ENCODE measurements at places on chromosomes 3 and 15.

- DNase-seq: no peak
Measured at GRCh38 chr3:167843886-167844285, 108.4 kb downstream of the SERPINI1 start.

- no peak for DNase-seq
Measured at GRCh38 chr3:16349986-16350596, 85.1 kb downstream of the OXNAD1 start.

DNA sequence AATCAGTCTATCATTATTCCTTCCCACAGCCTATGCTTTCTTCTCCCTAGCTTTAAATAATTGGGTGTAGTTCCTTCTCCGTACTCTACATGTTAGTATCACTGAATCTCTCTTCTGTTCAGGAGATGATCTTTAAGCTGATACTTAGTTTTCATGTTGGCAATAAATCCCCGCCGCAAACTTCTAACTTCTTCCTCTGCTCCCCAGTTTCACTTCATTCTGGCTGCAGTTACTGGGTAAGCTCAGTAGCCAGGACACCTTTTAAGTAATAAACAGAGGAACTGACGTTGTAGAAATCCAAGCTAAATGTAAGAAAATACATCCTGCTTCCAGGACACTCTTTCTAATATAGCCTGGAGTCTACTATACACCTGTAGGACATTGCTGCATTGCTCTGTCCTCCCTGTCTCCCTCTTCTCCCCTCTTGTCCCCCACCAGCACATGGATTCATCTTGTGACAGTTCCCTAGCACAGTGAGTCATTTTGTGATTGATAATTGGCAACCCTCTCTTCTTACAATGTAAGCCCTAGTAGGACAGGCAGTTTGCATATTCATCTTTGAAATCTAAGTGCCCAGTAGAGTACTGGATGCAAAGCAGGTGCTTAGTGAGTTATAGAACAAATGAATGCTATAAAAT, 598.2 kb downstream of the UNC13C start:
- no peak for DNase-seq

DNA sequence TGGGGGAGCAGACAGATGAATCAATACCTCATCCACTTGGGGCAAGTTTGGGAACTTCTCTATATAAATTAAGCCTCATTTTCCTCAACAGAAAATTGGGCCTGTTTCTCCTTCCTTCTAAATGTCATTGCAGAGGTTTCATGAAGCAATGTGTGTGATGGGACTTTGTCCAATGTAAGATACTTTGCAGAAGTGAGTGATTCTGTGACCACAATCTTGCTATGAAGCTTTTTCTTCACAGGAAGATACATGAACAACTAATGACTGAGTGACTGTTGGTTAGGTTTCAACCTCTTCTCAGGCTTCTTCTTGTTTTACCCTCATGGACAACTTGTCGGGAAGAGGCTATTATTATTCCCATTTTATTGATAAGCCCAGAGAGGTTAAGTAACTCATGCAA, 11.0 kb downstream of the TMEM45A start:
- DNase-seq: no peak

DNA sequence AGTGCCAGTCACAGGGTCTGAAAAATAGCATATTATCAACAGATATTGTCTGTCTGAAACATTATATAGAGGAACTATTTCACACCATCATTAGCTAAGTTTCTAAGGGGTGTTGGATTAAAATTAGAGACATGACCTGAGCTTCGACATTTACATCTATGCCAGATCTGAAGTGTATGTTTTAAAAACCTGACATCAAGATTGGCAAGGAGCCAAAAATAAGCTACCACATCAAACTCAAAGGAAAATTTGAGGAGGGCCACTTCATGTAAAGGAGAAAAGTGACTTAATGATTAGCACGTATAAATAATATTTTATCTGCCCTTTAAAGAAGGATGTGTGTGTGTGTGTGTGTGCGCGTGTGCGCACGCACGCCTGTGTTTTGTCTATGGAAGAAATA, 752.0 kb upstream of the GRM7 start:
- DNase-seq: no peak

- no peak for DNase-seq
Measured at GRCh38 chr3:8303466-8303865, 198.2 kb upstream of the LMCD1 start.

DNA sequence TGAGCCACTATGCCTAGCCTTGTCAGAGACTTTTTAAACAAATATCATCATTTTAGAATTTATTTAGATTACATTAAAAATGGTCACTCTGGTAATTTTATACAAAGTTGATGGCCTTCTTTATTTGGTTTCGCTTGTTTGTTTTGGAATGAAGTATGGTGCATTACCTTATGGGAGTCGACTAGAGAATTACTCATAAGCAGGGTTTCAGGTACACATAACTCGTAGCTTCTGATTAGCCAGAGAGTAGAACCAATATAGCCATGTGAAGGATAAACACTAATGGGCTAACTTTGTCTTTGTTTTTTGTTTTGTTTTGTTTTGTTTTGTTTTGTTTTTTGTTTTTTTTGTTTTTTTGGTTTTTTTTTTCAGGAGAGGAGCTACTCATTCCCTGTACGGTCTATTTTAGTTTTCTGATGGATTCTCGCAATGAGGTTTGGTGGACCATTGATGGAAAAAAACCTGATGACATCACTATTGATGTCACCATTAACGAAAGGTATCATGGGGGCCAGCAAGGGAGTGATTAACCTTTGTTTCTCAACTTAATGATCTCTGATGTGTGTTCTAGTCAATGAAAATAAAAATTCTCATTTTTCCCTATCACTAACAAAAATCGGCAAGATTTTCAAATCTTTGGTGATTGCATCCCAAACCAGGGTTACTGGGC, 113.2 kb downstream of the IL1RAP start:
- DNase-seq: no peak

- DNase-seq: no peak
Measured at GRCh38 chr3:63095-63765, 133.3 kb upstream of the CHL1 start.

GRCh38 chr3:115148142-115148790, 1.2 kb upstream of the ZBTB20 start:
- DNase-seq: no peak

- no peak for DNase-seq
Measured at GRCh38 chr15:29665444-29666003, 156.7 kb downstream of the TJP1 start.

- DNase-seq: no peak
Measured at GRCh38 chr15:99092554-99093172, 12.2 kb upstream of the SYNM start.

GRCh38 chr15:75067123-75067830, 43.9 kb downstream of the PPCDC start:
- no peak for DNase-seq

DNA sequence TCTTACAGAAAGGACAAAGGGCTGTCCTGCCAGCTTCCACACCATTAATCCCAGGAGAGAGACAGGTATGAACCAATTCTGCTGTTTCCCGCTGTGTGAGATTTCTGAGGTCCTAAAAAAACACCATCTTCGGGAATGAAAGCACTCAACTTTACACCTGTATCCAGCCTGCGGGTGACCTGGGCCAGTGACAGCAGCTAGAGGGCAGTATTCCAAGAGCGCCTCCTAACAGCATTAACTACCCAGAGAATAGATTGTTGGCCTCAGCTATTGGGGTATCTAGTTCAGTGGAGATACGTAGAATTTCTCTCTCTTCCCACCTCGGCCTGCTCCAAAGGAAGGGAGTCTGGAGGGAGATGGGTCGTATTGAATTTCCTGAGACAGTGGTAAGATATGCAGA, 55.1 kb downstream of the WDR76 start:
- no peak for DNase-seq

DNA sequence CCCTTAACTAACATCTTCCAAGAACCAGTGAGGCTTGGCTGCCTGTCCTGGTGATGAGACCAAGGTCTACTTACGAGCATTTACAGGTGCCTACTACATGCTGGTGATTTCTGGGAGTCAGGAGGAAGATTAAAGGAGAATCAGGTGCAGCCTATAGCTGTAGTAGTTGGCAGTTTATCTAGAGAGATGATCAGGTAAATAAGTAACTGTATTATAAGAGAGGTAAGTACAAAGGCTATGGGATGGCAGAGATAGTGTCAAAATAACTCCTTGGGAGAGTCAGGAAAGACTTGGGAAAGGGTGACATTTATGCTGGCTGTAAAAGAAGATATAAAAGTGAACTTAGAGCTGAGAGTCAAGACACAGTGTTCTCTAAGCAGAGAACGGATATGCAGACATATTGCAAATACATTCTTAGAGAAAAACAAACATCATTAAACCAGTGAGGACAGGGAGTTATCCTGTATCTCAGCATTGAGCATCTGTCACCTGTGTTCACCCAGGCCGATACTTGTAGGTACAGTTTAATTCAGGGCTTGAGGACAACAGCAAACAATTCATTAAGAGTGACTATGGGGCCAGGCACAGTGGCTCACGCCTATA, 49.7 kb upstream of the ACP3 start:
- no peak for DNase-seq

DNA sequence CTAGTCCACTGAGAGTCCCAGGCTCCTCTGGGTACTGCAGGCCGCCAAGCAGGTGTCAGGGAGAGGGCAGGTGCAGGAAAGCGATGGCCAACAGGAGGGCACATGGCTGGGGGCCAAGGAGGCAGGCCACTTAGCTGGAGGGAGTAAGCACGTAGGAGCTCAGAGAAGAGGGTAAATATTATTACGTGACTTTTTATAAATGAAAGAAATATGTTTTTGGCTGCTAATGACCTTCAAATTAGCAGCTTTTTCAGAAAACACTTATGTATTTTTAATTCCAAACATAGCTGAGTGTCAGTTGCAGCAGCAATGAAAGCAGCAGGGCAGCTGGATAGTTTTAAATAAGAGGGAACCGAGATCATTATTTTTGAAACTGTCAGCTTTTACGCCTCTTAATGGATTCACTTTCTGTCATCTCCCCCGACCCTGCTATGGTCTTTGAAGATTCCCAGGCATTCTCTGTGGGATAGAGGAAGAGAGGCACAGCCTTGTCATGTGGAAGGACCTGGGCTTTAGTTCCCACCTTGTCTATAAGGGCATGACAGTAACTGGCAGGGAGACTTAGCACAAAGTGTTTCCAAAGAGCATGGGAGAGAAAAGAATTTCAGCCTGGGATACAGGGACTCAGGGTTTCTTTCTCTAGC, 477.1 kb downstream of the EPHB1 start:
- no peak for DNase-seq

DNA sequence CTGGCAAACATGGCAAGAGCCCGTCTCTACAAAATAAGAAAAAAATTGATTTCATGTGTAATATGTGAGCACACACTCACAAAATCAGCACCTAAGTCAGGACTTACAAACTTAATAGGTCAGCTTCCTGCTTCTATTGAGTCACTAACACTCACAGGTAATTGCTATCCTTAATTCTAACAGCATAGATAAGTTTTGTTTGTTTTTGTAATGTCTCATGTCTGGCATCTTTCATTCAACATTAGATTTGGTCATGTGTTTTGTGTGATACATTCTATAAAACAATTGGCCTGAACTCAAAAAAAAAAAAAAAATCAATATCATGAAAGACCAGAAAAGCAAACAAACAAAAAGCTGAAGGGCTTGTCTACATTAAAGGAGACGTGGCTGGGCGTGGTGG, 564.7 kb downstream of the AGBL1 start:
- no peak for DNase-seq

DNA sequence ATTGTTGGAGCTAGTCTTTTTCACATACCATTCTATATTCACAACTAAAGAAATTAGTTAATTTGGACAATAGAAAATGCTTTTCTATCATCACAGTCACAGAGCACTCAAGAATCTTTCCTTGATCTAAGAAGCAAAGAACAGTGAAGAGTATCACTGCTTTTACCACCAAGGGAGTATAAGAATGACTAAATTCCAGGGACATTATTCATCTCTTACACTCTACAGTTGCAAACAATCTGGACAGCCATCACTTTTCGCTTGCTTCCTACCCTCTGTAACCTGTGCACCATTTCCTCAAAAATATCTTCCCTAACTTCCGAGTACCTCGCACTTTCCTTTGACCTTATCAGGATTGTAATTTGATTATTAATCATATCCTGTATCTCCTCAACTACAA, 359.5 kb upstream of the TMCO5A start:
- no peak for DNase-seq

- no peak for DNase-seq
Measured at GRCh38 chr3:127739347-127740135, 66.8 kb downstream of the ABTB1 start.

GRCh38 chr3:126855374-126855773, 127.5 kb upstream of the PLXNA1 start:
- DNase-seq: no peak

DNA sequence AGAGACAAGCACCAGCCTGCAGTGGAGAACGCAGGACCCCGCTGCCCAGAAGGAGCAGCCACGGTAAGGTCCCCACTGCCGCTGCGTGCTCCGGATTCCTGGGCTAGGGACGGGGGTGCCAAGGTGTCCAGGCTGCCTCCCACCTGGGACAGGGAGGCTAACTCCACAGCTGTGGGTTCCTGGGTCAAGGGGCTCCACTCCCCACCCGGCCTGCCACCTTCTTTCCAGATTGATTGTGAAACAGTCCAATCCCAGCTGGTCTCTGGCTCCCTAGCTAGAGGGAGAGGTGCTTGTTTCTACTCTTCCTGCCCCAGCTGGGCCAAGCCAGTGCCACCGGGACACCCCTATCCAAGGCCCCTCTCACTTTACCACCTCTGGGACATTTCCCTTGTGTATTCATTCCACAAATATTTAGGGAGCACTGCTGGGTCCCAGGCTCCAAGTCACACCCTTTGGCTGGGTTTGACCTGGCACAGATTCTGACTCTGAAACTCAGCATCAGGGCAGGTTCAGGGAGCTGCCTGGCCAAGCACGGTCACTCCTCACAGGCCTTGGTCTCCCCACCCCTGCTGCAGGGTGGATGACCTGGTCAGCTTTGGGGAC, 1.9 kb downstream of the PAK6 start:
- no peak for DNase-seq

GRCh38 chr15:77470235-77470634, 49.5 kb downstream of the HMG20A start:
- DNase-seq: no peak

- DNase-seq: no peak
Measured at GRCh38 chr3:52495777-52496602, 852 bp downstream of the STAB1 start.

GRCh38 chr15:33309602-33310276, 1.0 kb upstream of the RYR3 start:
- no peak for DNase-seq

DNA sequence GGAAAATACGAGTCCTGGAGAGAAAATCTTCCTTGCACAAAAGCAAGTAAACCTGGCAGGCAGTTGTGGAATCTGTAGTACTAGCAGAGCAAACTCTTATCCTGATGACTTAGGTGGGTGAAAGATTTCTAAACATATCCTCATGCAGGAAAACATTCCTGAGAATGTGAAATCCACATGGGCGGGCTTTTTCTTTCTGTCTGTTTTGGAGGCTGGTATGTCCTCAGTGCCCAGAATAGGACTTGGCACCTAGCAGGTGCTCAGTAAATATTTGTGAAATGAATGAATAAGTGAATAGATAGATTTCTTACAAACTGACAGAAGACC, 53.3 kb downstream of the FAM174B start:
- no peak for DNase-seq

GRCh38 chr15:73709686-73710085, 25.5 kb downstream of the CD276 start:
- DNase-seq: no peak

- no peak for DNase-seq
Measured at GRCh38 chr15:48674876-48675275, 29.4 kb upstream of the FBN1 start.

GRCh38 chr3:168570404-168571155, 474.9 kb upstream of the GOLIM4 start:
- DNase-seq: no peak

Measured in activated naive CD4-positive, alpha-beta T cell (primary cell).